Head of caudate nucleus (tissue), 42 donors: ENCODE measurements at places on chromosomes 2 and 18.

DNA sequence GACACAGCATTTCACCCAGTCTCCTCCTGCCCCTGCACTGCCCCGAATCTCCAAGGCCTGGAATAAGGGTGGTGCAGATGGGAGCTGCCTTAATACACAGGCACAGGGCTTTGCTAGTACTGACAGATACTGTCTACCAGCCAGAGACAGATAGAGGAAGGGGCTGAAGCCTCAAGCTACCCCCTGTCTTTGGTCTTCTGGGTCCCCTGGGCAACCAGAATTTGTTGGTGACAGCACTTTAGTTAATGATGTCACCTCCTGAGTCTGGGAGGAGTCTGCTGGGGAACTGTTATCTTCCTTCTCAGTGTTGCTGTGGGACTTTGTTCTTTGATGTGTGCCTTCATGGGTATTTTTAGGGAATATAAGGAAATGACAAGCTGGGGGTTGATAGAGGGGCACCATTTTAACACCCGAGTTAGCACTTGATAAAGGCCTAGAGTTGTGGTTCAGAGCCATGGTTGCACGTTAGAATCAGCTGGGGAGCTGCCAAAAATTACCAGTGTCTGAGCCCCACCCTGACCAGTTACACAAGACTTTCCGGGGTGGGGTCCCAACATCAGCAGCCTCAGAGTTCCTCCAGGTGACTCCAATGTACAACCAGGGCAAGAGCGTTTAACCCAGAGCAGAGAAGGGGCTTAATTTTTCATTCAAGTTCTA, 136.8 kb downstream of the SMAD7 start:
- DNase-seq, result peak; percentile 22

DNA sequence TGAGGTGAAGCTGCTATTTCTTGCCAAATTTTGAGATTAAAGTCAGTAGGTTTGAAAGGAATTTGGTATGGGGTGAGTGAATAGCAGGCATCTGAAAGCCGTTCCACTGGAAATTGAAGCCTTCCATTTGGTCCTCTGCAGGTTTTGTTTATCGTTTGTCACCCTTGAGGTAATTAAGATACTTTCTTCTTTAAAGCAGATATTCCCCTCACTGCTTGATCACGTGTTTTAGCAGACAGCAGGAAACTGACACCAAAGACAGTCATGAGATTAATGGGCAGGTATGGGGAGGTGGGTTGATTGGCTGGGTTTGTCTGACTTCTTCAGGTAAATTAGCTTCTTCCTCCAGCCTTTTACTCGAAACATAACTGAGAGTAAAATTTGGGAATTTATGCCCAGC, 10.7 kb downstream of the LPIN1 start:
- no peak for DNase-seq

DNA sequence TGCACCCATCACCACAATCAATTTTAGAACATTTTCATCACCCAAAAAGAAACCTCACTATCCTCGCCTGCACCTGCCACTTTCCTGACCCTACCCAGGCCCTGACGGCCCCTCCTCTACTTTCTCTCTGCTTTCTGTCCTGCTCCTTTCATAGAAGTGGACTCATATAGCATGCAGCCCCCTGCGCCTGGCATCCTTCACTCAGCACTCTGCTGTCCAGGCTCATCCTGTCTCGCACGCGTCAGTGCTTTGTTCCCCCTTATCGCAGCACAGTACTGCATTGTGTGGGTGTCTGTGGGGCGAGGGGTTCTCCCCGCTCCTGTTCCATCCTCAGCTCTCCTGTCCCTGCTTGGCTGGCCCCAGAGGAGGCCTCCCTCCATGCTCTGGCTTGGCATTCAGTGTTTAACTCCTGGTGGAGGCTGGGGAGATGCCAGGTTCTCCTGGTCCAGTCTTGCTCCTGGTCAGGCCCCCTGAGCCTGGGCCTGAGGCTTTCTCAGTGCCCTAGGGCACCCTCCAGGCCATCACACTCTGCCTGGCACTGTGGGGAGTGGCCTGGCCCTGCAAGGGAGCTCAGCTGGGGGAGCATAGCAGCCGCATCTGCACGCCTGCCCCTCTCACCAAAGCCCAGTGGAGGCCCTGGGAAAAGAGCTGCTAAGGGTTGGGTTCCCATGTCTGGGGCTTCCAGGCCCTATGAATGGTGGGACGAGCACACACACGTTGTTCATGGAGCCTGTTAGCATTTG, 6.6 kb upstream of the TUBB6 start:
- no peak for DNase-seq

DNA sequence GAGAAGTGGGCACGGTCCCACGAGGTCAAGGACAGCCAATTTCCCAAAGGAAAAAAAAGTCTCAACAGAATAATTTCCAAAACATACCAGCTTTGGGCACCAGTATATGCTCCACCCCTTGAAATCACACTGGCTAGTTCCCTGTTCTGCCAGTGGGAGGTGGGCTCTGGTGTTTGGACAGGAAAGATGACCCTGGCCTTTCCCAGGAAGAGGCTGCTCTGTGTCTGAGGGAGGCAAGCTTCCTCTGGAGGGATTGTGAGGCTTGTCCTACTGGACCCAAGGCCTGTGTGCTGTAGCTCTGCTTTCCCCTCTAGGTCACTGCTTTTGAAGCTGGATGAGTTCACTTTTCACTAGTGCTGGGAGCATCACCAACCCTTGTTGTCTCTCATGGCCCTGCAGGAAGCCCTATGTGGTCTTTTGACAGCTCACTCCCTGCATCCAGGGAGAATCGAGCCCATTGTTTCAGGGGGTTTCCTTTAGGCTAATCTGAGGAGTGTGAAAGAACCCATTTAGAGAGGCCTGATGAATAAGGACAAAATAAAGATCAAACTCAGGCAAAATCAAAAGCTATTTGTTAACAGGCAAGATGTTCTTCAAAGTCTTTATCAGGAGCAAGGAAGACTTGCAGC, 36.3 kb downstream of the CXCR4 start:
- no peak for DNase-seq

- DNase-seq, result no peak
Observed at GRCh38 chr18:51614967-51615571, 417.6 kb upstream of the MEX3C start.

GRCh38 chr2:201188449-201188848, 5.5 kb downstream of the CASP10 start:
- DNase-seq, result no peak

DNA sequence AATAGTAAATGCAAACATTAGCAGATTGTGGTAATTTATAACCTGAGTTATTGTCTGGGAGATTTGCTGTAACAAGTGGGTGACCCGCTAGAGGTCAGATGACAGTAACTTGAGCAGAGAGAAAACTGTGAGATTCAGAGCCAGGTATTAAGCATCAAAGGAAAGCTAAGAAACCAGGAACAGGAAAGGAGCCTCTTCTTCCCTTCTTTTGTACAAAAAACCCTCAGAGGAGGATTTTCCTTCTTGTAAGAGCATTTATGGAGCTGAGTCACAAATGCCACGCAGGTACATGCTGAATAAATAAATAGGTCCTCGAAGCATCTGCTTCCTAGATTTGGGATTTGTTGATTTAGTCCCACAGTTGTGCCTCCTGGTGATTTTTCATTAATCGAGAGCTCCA, 146.5 kb downstream of the SH3BP4 start:
- no peak for DNase-seq

DNA sequence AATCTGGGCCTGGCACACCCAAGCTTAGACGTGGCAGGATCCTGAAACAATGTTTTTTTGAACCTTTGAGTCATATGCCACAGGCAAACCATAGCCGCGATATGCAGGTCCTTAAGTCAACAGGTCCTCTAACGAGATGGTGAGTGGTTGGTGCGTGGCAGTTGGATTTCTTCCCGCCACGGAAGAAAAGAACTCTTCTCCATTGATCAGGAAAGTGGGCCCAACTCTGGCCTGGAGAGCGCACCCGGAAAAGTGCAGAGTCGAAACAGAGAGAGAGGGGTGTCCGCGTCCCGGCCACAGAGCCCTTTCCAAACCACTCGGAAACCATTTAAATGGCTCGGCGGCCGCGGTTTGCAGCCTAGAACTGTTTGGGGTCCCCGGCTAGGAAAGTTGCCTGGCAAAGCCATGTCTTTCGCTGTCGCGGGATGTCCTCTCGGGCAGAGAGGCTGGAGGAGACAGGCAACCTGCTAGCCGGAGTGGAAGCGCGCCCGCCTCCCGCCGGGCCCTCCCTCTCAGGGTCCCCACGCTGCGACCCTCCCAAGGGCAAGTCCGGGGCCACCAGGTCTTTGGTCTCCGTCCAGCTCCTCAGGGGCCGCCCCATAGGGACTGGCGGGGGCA, 777 bp downstream of the GALNT3 start:
- DNase-seq, result peak; percentile 9

DNA sequence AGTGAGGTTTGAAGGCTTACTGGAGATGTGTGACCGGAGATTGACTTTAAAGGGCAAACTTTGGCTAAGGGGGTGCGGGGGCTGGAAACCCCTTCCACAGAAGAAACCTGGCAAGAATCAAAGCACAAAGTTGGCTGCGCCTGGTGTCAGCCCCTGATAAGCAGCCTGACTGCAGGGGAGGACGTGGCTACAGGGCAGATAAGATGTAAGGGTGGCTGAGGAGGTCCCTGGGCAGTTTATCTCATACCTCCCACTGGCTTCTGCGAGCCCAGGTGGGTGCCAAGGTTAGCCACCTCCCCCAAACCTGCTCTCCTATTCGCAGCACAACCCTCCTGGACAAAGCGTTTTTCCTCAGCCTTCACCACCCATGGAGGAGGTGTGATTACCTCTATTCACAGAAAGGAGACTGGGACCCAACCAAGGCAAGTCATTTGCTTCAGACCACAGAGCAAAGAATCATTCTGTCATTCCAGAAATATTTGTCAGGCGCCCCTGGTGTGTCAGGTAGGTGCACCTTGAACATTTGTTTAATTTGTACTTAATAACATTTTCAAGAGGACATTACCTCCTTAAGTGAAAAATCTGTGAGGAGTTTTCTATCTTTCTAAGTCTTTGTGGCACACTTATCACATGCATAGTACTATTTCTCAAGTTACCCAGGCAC, 73.1 kb upstream of the IL1R1 start:
- no peak for DNase-seq

- no peak for DNase-seq
Observed at GRCh38 chr2:70523996-70524965, 29.3 kb downstream of the TGFA start.

DNA sequence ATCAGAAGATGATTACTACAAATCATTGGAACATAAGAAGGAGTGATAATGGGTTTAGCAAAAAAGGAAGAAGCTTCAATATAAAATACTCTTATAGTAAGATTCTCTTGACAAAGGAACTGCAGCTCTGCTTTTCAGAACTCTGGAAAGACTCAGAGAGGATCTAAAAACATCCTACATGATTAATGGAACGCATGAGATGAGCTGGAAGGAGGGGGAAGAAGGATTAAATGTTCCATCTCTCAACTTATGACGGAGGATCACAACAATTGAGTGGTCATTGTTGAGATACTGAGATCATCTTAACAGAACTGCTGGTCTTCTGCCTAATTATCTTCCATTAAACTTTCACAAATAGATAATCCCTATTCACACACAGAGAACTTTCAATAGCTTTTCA, 267.5 kb upstream of the SLC8A1 start:
- DNase-seq, result no peak

GRCh38 chr2:164581050-164581449, 40.2 kb downstream of the GRB14 start:
- DNase-seq, result no peak

GRCh38 chr2:9678544-9678943, 47.7 kb upstream of the YWHAQ start:
- no peak for DNase-seq

DNA sequence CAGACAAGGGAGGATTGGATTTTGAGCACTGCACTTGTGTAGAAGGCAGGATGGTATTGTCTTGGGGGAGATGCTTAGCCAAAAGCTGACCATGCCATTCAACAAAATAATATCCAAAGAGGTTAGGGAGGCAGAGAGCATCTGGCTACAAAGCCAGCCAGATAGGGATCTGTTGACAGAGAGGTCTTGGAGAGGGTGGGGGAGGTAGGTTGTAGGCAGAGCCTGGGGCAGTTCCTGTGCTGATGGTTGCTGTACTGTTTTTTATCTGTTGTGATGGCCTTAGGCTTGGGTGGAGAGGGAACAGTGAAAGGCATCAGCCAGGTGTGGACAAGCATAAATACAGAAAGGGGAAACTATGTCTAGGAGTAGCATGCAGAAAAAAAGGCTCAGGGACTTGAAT, 100.9 kb downstream of the AQP4 start:
- DNase-seq, result no peak

- no peak for DNase-seq
Observed at GRCh38 chr2:177180269-177181000, 32.2 kb upstream of the HNRNPA3 start.

DNA sequence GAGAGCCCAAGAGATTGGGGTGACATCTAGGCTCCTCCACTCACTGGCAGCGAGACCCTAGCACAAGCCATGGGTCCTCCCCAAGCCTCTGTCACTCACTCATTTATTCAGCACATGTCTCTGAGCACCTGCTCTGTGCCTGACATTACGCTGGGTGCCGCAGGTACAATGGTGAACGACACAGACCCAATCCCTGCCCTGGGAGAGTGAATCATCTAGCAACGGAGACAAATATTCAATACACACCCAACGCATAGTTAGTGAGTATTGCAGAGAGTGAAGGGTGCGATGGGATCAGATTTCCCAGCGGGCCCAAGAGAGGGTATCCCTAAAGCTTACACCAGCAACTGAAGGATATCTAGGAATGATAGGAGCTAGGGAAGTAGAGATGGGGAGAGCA, 45.5 kb downstream of the ZFP36L2 start:
- DNase-seq, result no peak

- DNase-seq, result peak; percentile 29
Observed at GRCh38 chr2:47205576-47206141, 50.6 kb upstream of the STPG4 start.

GRCh38 chr18:73952296-73952946, 195.2 kb downstream of the FBXO15 start:
- DNase-seq, result peak; percentile 72

DNA sequence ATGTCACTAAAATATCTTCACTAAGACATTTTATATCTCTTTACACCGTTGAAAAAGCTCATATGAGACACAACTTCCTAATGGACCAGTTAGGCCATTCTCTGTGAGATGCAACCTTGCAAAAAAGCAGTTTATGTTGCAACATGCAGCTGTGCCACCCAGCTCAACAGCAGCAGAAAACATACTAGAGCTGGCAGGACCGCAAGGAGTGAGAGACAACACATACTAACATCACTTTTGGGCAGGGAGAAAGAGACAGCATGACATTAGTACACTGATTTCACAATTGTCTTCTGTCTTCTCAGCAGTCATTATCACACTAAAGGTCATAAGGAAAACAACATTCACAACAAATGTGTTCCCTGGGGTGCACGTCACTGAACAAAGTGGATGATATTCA, 122.9 kb downstream of the EPB41L3 start:
- peak; percentile 58 for DNase-seq
